ENCODE measurements at places on chromosomes 2 and 18.
A peak's percentile ranks its signal among the peaks of the same experiment; 100 is the strongest.

GRCh38 chr2:215918901-215919599 lies 94.3 kb downstream of the MREG start:
- no peak for DNase-seq

DNA sequence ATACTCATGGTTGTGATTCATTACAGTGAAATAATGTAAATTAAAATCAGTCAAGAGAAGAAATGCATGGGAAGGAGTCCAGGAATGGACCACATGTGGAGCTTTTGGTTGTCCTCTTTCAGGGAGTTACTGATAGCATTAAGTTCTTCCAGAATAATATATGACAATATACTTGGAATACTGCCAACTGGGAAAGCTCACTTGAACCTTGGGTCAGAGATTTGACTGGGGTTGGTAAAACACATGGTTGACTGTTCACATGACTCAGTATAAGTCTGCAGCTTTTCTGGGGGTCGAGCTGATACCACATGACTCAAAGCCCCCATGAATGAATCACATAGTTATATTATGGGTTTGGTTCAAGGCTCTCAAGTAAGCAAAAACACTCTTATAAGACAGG lies 1109.0 kb upstream of the CHAC2 start:
- no peak for DNase-seq

DNA sequence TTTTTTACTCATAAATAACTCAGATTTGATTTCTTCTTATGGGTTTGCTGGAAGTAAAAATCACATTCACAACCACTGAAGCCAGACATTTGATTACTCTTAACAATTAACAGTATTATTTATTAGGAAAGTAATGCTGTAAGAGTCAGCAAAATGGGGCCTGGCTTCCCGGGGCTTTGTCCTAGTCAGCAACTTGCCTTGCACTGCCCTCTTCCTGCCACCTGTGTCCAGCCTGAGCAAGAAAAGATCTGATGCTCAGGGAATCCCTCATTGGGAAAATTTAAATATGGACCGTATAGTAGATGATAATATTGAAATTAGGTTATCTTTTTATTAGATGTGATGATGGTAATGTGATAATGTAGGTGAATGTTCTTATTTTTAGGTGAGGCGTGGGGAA lies 30.8 kb upstream of the ACYP2 start:
- DNase-seq: no peak

DNA sequence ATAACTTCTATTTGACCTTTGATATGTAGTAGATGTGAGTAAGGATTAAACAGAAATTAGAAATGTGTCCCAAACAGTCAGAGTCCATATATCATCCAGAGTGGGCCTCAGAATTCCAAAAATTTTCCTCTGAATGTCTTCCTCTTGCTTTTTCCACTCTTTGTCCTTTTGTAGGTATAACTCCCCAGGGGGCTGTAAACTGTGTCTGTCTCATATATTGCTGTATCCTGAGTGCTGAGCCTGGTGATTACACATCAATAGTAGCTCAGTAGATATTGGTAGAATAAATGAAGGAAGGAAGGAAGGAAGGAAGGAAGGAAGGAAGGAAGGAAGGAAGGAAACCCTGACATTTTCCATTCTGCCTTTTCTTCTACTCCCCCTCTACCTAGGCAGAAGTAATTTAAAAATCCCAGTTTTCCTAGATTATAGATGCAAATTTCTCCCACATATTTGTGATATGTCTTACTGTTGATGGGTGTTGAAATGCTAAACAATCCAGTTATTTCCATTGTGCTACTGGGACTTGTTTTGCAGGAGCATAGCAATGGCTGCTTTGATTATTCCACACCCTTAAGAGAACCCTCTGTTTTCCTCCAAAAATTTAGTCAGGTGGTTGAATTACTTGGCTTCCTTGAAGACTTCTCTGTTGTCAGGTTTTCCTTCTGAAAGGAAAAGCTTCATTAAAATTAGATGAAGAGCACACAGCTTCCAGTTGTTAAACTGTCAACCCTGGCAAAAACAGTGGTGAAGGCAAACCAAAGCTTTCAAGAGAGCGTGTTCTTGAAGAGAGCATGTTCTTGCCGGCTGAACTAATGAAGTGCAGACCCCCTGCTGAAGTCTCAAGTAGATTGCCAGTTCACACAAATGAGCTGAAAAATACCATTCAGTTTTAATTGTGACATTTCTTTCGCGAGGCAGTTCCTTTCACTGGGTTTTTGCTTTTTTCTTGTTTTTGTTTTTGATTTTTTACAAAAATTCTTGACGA lies 147.8 kb downstream of the KCNE4 start:
- DNase-seq: no peak

DNA sequence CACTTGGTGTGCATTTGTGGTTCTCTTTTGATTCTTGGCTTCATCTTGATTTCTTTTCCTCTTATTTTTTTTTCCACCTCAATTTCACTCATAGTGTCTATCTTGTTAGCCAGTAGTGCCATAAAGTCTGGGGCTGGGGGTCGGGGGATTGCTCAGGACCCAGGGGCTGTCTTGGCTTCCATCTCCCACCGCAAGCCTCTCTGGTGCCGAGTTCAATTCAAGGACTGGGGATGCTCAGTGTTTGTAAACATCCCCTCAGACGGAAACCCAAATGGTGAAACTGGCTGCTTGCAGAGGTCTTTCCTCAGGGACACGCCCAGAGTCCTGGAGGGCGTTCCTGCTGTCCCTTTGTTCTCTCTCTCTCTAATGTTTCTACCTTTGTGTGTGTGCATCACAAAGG lies 173.3 kb downstream of the TWIST2 start:
- DNase-seq: no peak

DNA sequence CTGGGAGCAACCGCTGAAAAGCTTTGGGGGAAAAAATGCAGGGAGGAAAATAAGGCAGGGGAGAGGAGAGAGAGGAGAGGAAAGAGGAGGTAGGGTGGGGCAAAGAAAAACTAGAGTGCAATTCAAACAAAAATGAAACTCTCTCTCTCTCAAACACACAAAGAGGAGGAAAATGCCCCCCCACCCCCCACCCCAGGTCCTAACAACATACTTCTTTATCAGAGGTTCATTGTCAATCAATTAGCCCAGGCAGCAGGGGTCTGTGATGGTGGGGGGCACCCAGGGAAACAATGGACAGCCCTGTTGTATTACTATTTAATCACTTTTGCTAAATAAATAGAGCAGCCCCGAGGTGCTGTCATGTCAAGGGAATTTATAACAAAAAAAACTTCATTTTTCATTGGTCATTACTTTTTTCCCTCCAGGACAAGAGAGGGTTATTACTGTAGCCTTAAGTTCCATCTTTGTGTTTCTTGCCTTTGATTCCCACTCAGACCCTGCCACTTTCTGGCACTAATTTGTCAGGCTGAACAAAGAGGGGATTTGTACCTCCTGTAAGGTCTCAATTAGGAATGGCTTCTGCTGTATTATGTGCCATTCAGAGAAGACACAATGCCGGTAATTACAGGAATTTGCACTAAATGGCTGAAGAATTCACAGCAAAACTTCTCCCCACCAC lies 55.0 kb downstream of the PLEKHM3 start:
- peak; percentile 39 for DNase-seq

- no peak for DNase-seq
Measured at GRCh38 chr2:48161628-48162027, 255.3 kb upstream of the FBXO11 start.

DNA sequence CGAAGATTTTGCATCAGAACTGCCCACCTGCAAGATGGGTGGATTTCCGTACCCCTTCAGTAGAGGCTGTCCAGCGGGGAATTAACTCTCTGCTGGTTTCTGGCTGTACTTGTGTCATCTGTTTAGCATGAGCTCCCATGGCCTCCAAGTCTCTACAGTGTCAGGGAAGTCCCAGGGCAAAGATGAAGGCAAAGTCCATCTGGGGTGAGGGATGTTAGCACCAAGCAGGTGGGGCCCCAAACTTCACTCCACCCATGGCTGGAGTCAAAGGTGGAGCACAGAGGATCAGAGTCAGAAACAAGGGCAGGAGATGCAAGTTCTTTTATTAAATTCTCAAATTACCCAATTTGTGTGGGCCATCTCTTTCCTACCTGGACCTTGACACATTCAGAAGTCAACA lies 78.0 kb downstream of the TNFRSF11A start:
- DNase-seq: no peak

GRCh38 chr2:49069829-49070228 lies 84.5 kb downstream of the FSHR start:
- no peak for DNase-seq

GRCh38 chr2:101410746-101411145 lies 23.4 kb upstream of the CREG2 start:
- no peak for DNase-seq

DNA sequence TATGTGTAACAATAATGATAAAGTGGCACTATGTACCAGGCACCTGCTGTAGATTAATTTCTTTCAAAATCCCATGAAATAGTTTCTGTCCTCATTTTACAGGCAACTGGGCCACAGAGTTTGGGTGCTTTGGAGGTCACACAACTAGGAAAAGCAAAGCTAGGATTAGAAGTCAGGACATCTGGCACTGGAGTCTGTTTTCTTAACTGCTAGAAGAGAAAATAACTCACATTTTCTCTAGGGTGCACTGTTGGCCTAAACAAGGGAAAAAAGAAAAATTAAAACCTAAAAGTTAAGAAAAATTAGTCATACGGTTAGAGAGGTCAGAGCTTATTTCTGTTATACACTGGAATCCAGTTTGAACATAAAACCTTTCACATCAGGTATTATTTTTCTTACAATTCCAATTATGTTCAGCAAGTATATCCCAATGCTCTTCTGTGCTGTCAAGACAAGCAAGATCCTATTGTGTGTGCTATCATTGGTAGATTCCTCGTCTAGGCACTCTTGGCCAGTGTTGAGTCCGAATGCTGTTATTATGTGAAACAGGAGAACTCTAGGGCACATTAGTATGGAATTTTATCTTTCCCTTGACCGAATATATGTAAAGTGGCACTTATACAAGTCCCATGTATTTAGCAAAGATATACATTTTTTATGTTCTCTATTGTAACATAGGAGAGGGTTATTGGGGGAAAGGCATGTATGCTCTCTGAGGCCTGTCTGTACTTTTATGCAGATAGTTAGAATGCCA lies 1.5 kb upstream of the OSGEPL1 start:
- peak; percentile 96 for DNase-seq

- no peak for DNase-seq
Measured at GRCh38 chr18:56299740-56300139, 338.7 kb downstream of the TXNL1 start.

- no peak for DNase-seq
Measured at GRCh38 chr2:11985817-11986566, 239.6 kb downstream of the LPIN1 start.

DNA sequence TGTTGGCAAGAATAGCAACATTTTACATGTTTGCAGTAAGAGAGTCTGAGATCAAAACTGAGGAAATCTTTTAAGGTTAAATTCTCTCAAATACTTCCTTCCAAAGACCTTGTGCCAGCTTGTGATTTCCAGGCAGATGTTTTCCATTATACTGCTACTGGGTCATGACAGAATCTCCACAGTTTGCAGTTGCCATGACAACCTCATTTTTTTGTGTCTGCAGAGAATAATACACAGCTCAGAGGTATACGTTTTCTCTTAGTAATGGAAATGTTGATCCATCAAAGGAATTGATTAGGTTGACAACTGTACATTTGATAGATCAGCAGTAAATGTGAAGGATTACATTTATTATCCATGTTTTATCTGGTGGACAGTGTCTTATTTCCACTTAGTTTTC lies 29.1 kb upstream of the CSRNP3 start:
- DNase-seq: no peak

- peak; percentile 29 for DNase-seq
Measured at GRCh38 chr2:187497858-187498463, 49.9 kb upstream of the CALCRL start.

- DNase-seq: peak; percentile 47
Measured at GRCh38 chr2:37192551-37192950, 3.7 kb upstream of the CEBPZOS start.

DNA sequence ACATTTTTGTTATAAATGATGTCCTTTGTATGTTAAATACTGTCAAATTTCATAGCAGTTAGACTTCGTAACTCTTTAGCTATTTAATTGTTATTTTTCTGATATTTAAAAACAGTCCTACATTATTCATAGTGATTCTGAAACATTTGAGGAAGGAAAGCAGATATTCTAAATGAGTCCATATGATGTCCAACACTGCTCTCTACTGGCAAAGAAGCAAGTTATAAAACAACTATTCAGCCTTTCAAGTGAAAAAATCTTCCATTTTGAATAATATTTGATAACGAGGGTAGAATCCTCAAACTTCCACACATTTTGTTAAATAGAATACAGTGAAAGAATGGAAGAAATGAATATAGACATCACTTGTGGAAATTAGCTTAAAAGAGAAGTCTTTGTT lies 220.8 kb downstream of the GULP1 start:
- DNase-seq: peak; percentile 56

DNA sequence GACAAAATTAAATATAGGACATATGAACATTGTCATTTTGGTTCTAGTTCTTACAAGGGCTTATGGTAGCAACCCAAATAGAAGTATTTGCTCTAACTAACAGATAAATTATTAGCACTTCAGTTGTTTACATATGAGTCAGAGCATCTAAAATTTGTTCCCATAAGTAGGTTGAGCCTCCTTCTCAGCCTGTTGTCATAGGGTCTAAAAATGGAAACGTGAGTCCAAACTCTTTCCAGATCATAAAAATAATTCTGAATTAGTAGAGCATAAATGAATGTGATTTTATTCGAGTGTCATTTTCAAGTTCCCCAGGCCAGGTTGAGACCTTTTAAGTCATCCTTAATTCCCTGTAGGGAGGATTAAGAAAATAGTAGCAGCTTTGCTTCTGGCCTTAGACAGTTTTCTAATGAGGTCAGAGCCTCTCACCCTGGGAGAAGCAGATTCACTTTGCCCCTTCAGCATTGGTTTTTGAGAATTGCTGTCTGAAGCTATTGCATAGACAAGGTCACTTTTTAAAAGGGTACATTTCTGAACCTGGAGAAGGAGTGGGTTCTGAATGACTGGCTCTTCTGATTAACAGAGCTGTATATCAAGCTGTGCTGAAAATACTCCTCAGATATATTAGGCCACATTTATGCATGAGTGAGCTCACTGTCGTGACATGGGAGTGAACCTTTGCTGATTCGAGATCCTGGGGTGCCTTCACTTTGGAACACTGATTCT lies 164.3 kb downstream of the NEDD4L start:
- DNase-seq: peak; percentile 41
